ENCODE measurements at places on chromosomes 7 and 10.

- DNase-seq = no peak
Observed at GRCh38 chr10:69715156-69715898, 85.3 kb downstream of the FAM241B start.

DNA sequence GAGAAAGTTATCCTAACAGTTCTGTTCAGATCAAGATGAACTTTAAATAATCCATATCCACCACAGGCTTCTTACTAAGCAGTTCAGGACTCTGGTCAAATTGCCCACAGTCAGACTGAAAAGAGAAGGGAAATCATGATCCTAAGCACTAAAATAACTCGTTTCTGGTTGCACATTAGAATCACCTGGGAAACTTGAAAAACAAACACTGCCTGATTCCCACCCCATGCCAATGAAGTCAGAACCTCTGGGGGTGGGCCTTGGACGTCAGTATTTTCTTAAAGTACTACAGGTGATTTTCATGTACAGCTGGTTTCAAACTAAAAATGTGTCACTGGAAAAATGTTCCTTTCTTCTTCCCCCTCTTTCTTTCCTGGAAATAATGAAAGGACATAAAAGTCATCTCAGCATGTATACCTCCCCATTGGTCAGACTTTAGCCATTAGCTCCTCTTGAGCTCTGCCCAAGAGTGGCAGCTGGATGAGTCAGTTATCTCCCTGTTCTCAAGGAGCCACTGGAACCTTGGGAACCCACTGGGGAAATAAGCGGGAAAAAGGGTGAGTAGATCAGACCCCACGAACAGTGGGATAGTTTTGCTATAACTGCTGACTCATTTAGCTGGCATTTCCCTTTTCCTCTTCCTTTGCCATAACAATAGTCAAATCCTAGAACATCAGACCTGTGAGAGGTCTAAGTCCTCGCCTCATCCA is 75.3 kb upstream of the IL6 start:
- DNase-seq = no peak

DNA sequence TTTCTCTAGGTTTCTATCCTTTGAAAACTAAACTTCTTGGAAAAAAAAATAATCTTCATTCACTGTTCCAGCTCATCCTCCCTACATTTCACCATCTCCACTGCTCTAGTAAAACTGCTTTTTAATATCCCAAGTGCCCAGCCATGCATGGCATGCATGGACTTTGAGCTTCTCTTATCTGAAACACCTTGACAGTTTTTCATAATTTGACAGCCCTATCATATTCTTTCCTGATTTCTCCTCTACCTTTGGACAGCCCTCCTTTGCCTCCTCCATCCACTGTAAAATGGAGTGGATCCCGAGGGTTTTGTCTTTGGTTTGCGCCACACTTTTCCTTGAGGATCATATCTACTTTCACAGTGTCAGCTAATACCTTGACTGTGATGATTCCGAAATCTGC is 212.8 kb downstream of the ANK3 start:
- no peak for DNase-seq

GRCh38 chr10:77524281-77524711 is 113.3 kb downstream of the KCNMA1 start:
- DNase-seq = no peak

GRCh38 chr7:148110097-148110868 is 480.3 kb upstream of the C7orf33 start:
- DNase-seq = no peak

DNA sequence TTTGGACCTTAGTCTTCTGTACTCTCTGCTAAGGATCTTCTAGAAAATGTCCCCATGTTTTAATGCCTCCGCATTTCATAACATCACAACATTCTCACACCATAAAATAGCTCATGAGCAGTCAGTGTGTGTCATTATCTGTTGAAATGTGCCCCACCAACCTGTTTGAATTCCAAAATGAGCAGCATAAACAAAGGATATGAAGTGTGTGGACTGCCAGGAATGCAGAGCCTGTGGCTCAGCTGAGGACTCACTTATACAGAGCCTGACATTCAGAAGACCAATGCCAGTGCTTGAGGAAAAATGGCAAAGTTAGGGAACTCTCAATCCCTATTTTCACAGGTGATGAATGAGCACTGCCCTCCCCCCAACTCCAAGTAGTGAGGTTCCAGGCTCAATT is 621.4 kb downstream of the POM121L12 start:
- DNase-seq = no peak

DNA sequence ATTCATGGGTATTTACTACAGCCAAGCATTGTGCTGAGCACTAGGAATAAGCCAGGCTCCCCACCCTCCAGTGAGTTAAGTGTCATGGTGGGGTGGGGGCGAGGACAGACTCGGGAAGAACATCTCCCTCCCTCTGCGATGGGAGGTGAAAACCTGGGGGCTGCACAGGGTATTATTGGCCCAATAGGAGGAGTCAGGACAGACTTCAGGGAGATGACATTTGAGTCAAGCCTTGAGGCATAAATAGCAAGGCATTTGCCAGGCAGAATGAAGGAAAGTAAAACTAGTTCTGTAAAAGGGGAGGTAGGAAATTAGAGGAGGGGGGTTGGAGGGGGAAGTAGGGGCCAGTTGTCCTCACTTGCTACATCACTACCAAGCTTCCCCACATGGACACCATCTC is 18.9 kb downstream of the NKX2-3 start:
- no peak for DNase-seq

- no peak for DNase-seq
Observed at GRCh38 chr7:29384277-29384676, 179.4 kb upstream of the PRR15 start.
